Dermis microvascular lymphatic vessel endothelial cell (primary cell): ENCODE measurements at places on chromosomes 4 and X.

DNA sequence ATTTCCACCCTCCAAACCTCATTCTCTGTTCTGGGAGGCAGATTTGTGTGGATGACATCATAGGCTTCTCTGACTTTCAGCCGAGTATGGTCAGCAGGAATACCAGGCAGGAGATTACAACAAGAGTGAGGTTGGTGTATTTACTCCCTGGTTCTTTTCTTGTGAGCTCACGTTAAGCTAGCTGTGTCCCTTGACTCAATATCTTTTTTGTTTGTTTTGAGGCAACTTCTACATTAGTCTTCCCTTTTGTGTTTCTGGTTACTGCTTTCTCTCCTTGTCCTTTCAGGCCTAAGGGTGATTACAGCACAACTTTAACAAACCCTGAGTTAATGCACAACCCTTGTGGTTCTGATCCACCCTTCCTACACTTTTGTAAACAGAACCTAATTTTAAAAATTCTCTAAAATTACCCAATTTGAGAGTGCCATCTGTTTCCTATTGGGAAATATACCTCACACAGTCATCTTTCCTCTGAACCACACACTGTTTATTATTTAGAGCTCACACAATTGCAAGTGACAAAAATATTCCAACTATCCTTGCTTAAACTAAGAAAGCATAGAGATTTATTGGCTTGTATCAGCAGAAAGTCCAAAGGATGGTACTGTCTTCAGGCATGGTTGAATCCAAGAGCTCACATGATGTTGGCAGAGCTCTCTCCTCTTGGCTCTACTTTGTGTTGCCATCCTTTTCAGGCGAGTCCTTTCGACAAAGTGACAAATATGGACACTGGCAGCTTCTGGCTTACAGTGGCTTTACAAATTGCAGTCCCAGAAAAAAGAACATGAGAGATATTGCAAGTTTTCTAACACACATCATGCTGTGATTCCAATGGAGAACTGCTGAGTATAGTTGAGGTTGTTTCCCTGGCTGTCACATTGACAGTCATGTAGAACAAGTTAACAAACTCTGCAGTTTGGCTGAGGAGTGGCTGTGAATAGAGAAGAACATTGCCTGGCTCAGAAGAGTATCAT lies 150.5 kb upstream of the DDIT4L start:
- no peak for DNase-seq

- no peak for DNase-seq
These were observed 34.7 kb downstream of the ERVMER34-1 start for GRCh38 chr4:52716364-52717151.

GRCh38 chr4:121817701-121818100 lies 6.0 kb downstream of the CCNA2 start:
- no peak for DNase-seq

DNA sequence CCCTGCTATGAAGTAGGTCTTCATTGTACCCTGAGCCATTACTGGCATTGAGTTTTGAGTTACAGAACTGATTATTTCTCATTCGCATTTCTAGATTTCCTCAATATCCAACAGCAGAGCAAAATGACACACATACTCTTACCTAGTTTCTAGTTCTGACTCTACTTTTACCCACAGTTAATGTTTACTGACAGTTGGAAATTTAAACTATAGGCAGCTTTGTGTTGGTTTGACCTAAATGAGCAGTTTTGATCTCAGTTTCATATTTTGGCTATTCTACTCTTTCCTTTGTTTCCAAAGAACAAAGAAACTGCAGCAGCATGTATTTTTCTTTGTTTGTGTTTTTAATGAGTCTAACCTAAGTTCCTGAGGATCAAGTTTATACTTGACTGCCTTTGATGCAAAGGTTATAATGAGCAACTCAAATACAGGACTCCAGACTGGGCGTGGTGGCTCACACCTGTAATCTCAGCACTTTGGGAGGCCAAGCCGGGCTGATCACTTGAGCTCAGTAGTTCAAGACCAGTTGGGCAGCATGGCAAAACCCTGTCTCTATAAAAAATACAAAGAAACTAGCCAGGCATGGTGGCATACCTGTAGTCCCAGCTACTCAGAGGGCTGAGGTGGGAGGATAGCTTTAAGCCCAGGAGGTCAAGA lies 30.4 kb downstream of the TXK start:
- no peak for DNase-seq

GRCh38 chr4:53507671-53508286 lies 83.5 kb downstream of the LNX1 start:
- DNase-seq: peak; percentile 73
